GM23248 (cell line): ENCODE measurements at places on chromosomes 13 and 19. TPM values are rescaled to one million over a fixed set of nuclear protein-coding genes. Genes with fewer than 3 reads are reported as not detected.

DNA sequence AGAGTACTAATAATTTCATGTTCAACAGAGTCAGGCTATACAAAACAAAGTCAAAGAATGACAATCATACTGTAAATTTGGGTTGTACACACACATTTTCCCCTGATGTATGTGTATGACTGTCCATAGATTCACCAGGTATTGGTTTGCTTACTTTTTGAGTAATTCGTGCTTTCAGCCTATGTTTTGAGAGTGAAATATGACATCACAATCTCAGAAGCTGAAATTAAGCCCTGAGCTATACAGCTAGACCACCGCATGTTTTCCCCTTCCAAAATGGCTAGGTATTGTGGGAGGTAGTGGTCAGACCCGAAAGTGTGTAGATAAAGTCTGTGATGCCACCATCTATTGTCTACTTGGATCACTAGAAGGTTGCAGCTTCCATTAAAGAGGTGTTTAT is 102.8 kb downstream of the KATNAL1 start:
- DNase-seq: no peak

TMIGD2 gene
- polyA plus RNA-seq: not detected in 2 replicates

DNA sequence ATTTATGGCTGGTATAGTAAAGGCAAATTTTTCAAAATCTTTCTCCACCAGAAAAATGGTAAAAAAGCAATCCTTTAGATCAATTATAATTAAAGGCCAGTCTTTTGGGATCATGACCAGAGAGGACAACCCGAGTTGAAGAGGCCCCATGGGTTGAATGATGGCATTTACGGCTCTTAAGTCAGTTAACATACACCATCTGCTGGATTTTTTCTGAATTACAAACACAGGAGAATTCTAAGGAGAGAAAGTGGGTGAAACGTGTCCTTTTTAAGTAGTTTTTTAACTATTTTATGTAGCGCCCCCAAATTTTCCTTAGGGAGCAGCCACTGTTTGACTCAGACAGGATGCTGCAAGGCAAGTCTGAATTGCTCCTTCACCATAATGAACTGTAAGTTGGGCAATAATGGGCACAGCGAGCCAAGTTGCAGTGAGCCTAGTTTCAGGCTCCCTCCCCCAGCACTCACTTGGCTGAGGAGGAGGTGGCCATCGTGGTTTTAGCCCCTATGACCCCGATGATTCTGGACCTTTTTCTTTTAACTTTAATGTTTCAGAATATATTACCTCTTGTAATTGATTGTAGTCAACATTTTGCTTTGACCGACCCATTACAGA is 13.6 kb upstream of the ZNF611 start:
- DNase-seq: peak; percentile 69

FGF9 gene
- 0.39 and 0.75 TPM in 2 replicates for polyA plus RNA-seq

DNA sequence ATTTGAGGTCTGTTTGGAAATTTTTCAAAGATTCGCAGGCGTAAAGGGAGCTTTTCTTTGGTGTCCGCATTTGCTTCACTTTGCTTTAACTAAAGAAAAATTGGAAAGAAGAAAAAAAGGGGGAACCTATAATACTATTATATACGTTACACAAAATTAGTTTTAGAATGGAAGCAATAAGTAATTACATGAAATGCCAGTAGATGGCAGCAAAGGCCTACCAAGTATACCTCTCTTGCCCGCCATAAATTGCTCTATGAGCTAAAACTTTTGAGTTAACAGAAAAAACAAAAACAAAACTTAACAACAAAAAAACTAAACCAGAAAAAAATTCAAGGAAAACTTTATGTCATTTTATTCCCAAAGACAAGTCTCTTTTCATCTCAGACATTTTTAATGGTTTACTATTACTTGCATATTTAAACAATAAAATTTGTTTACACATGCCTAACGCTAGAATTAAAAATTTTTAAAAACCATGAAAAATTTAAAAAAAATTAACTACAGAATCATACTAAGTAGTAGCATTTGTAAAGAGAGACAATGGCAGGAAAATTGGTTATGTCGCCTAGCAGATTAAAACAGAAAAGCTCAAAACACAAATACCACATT is 271.4 kb downstream of the NALCN start:
- peak; percentile 75 for DNase-seq

PCSK4 gene
- polyA plus RNA-seq: 0.28 and 0.43 TPM in 2 replicates

DNA sequence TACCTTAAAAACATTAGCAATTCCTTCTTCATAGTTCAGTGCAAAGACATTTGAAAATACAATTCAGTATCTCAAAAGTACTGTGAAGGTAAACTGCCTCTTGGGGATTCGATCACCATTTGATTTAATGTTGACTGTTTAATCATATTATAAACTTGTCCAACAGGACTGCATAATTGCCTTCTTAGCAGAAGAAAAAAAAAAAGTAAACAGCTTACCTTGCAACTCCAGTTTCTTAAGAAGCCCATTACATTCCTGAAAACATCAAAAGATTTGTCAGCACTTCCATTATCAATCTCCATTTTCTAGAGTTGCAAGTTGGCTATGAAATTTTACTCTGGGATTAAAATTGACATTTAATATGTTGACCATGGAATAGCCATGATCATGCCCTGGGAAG is 1154.6 kb downstream of the OLFM4 start:
- DNase-seq: no peak

DNA sequence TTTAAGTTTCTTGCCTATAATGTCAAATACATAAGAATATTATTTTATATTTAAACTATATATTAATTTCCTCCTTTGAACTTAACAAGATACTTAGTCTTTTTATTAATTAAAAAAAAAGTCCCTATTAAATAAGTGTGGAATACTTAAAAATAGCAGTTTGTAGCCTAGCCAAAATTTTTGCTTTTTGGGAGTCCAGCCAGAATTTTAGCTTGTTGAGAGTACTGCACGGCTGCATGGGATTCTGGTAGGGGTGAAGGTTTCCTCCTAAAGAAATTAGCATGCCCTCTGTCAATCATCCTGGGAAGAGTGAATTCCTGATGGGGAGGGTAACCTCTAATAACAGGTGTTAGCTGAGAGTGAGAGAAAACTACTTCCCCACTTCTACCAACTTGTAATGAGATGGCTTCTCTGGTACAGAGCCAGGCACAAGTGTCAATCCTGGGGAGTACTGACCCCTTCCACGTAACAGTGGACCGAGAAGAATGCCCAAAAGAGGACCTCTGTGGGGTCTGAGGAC is 195.7 kb downstream of the SPRY2 start:
- DNase-seq: no peak

- DNase-seq: no peak
Observed at GRCh38 chr13:24223341-24224231, 63.1 kb downstream of the SPATA13 start.

- no peak for DNase-seq
Observed at GRCh38 chr19:32611161-32611560, 30.2 kb downstream of the PDCD5 start.

- DNase-seq: peak; percentile 44
Observed at GRCh38 chr13:87669379-87669978, 1.7 kb upstream of the SLITRK5 start.

DNA sequence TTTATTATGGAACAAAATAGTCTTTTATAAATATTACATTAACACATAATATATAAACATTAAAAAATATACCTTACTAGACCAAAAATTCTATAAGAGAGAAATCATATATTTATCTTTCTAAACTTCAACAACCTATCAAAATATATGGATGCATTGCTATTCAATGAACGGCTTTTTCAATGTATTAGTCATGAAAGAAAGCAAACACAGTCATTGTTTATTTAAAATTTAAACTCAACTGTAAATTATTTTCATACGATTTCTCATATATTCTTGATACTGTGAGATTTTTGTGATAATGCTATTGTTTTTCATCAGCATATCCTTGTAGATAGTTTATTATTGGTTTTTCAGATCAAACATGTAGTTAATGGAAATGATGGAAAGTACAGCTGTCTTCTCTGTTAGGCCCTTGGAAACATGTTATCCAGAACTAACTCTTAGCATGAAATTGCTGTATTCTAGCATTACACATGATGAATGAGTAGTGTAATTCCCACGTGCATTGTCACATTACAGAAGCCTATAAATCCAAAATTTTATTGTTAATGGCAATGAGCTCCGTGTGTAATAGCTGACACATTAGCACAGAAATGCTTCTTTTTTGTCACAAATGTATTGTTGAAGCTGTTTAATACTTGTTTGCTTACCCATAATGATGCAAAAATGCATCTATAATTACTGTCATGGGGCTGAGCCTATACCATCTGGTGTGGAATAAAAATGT is 1639.9 kb downstream of the SLITRK5 start:
- no peak for DNase-seq
